ENCODE measurements at places on chromosomes 3 and 15. TPM values are rescaled to one million over a fixed set of nuclear protein-coding genes. Genes with fewer than 3 reads are reported as not detected.

CDC25A gene
- 4.6 TPM for total RNA-seq

TUSC7 gene
- not detected for total RNA-seq

CFAP100 gene
- not detected for total RNA-seq

FANCD2OS gene
- not detected for total RNA-seq

DGKG gene
- total RNA-seq: 4.0 TPM

OR5K2 gene
- total RNA-seq: not detected

HRH1 gene
- total RNA-seq: 7.6 TPM

ACP3 gene
- 3.7 TPM for total RNA-seq

TMEM45A gene
- total RNA-seq: 16.9 TPM

NOX5 gene
- 0.55 TPM for total RNA-seq

GOLGA8K gene
- total RNA-seq: 0.60 TPM

CA12 gene
- 17.4 TPM for total RNA-seq

MME gene
- 19.2 TPM for total RNA-seq

ACOX2 gene
- total RNA-seq: 22.8 TPM

RAD51 gene
- total RNA-seq: 4.1 TPM

GADL1 gene
- 2.5 TPM for total RNA-seq

STXBP5L gene
- 22.0 TPM for total RNA-seq

ATP13A5 gene
- 0.22 TPM for total RNA-seq

SI gene
- not detected for total RNA-seq

SPTSSB gene
- 4.1 TPM for total RNA-seq

CFAP44 gene
- 16.9 TPM for total RNA-seq

IL17RB gene
- 8.7 TPM for total RNA-seq

GASK1A gene
- total RNA-seq: 24.4 TPM

TPRG1 gene
- total RNA-seq: 0.49 TPM

STAC gene
- total RNA-seq: 13.7 TPM

MUC4 gene
- total RNA-seq: 5.8 TPM

IL17RE gene
- 0.71 TPM for total RNA-seq

HCLS1 gene
- 7.0 TPM for total RNA-seq

CLRN1 gene
- total RNA-seq: 12.0 TPM

GOLGA8J gene
- total RNA-seq: 0.33 TPM

SENP8 gene
- total RNA-seq: 4.8 TPM

LRRC31 gene
- not detected for total RNA-seq

ATR gene
- 60.7 TPM for total RNA-seq

CD200 gene
- 35.0 TPM for total RNA-seq

MFSD1 gene
- total RNA-seq: 67.1 TPM
